ENCODE measurements at places on chromosomes 7 and 10. TPM values are rescaled to one million over a fixed set of nuclear protein-coding genes. Genes with fewer than 3 reads are reported as not detected.

ZNF277 gene
- 41.4 TPM for total RNA-seq

DNA sequence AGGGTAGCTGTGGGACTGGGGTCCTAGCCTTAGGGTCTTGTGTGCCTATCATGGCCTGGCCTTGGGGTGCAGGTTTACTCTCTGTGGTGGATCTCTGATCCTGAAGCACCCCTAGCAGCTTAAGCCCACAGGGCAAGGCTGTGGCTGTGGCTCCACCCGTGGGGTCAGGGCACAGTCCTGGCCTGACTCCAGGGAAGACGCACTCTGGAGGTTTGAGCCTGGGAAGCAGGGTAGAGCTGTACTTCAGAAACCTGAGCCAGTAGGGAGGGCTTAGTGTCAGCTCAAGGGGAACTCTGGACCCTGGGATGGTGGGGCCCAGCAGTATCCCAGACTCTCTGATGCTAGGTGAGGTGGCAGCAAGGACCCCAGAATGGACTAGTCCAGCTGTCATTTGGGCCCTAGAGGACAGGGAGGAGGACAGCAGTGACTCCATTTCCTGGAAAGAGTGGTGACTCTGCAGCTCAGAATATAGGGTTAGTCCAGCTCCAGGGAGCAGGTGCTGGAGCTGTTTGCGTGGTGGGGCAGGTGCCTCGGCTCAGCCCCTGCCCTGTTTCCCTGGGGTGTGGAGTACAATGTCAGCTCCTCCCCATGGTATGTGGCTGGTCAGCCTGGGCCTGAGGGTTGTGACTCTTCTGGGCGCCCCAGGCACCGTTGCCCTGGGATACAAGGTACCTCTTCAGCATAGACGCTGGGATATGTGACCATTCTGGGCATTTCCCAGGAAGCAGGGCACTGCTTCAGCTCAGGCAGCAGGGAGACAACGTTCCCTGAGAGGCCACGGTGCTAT is 15.8 kb downstream of the GTPBP4 start:
- DNase-seq = no peak

DNA sequence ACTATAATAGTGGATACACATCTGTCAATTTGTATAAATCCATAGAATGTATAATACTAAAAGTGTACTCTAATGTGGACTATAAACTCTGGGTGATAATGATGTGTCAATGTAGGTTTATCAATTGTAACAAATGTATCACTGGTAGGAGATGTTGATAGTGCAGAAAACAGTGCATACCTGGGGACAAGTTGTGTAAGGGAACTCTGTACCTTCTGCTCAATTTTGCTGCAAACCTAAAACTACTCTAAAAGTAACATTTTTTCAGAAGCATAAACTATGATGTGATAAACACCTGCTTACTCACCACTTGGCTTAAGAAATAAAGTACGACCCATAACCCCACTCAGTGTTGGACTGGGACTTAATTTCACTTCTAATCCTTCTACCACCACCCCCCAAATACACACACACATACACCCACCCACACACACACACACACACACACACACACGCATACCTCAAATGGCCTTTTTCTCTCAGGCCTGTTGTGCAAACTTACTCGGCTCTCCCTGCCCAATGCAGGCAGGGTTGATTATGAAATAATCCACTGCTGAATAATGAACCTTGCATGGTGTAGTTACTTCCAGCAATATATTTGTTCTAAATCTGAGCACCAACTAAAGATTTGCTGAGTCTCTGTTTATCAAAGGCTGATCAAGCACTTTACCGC is 154.1 kb upstream of the KMT2E start:
- DNase-seq = no peak

LIPM gene
- total RNA-seq = 0.82 TPM

DNA sequence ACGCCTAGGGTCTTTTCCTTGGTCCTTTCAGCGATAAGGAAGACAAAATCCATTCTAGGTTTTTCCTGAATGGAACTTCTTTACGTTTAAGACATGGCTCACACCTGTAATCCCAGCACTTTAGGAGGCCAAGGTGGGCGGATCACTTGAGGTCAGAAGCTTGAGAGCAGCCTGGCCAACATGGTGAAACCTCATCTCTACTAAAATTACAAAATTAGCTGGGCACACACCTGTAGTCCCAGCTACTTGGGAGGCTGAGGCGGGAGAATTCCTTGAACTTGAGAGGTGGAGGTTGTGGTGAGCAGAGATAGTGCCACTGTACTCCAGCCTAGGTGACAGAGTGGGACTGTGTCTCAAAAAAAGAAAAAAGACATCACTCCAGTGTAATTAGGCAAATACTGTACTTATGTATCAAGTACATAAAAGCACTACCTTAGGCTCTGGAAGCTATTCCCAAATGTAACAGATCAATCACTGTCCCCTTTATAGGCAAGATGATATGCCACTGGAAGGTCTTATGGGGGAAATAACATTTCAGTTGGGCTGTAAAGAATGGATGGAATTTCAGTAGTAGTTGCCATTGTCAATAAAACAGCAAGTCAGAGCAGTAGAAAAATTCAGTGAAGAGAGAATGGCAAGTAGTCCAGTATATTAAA is 5.7 kb downstream of the STK17A start:
- DNase-seq = no peak

DNA sequence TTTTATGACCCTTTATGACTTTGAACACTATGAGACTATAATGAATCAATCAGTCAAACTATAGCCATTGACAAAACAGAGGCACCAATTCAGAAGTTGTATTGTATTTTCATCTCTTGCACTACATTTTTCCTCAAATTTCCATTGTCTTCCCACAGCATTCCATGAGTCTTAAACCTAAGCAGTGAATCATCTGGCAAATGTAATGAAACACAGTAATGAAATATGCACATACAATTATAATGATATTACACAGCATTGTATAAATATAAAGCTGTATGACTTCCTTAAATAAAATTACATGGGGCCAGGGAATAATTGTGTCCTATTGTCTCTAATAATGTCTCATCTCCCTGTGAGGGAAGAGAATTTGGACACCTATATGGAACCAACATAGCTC is 45.0 kb downstream of the VWDE start:
- DNase-seq = peak; percentile 1

GRCh38 chr7:105830405-105831301 is 45.7 kb downstream of the ATXN7L1 start:
- DNase-seq = peak; percentile 98

KAZALD1 gene
- total RNA-seq = 71.5 TPM

- DNase-seq = no peak
These were observed 21.3 kb downstream of the RUFY2 start for GRCh38 chr10:68385740-68386139.

LMOD2 gene
- total RNA-seq = not detected

ITIH5 gene
- total RNA-seq = 0.09 TPM

DNA sequence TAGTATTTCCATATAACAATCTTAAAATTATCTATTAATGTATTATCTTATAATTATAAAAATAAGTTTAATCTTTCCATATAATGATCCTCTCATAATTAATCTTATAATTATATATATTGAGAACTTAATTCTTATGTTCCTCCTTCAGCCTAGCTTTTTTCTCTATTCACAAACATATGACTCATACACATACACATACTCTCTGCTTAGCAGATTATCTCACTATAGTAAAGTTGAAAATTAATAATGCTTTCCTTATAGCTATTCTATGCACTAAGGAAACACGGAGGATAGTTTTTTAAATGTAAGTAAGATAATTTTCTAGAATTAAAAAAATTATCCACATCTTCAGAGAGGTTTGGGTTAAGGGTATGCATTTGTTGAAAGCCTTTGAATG is 47.7 kb upstream of the ITGB8 start:
- no peak for DNase-seq

GARIN1A gene
- 1.2 TPM for total RNA-seq

MAP3K8 gene
- total RNA-seq = 22.9 TPM

GRCh38 chr10:126334272-126334671 is 54.0 kb downstream of the ADAM12 start:
- DNase-seq = no peak

DNA sequence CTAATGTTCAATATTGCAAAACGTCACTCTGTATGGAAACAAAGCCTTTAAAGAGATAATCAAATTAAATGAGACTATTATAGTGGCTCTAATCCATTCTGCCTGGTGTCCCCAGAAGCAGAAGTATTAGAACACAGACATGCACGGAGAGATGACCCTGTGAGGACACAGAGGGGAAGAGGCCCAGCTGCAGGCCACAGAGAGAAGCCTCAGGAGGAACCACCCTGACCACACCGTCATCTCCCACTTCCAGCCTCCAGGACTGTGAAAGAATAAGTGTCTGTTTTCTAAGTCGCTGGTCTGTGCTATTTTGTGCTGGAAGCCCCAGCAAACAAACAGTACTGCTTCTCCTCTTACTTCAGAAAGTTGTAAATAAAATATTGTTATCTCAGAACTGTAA is 283.5 kb upstream of the ADARB2 start:
- no peak for DNase-seq

SPDYE6 gene
- not detected for total RNA-seq

DNA sequence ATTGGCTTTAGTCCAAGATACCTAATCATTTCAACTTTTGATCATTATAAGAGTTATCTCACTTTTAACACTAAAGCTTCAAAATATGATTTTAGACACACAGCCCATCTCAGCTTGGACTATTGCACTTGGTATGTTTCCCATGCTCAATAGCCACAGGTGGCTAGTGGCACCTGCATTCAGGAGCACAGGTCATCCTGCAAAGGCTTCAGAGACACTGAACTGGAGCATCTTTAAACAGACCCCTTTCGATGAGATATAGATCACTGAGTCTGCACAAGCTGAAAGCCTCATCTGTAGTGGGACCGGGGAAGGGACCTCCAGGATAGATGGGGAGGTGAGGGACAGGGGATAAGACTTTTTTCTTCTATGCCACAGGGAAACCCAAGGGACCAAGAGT is 48.5 kb upstream of the TARP start:
- no peak for DNase-seq

- no peak for DNase-seq
These were observed 233.6 kb downstream of the EBF3 start for GRCh38 chr10:129730272-129730992.
